ENCODE measurements at places on chromosomes 3 and 15.

GRCh38 chr3:81352867-81353266 lies 408.6 kb downstream of the GBE1 start:
- no peak for DNase-seq

DNA sequence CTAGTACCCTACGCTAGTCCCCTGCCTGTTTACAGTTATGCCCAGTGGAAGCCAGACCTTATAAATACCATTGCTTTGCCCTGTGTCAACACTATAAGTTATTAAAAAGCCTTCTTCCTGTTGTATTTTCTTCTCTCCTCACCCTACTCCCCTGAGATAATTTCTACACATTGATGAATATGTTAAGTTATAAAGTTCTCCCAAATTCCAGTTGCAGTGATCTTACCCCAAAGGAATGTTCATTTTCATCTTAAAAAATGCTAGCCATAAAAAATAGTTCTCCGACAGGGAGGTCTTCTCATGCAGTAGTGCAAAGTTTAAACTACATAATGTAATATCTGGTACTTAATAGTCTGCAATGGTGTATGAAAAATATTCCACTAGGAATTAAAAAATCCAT lies 58.6 kb downstream of the MAP2K5 start:
- no peak for DNase-seq

DNA sequence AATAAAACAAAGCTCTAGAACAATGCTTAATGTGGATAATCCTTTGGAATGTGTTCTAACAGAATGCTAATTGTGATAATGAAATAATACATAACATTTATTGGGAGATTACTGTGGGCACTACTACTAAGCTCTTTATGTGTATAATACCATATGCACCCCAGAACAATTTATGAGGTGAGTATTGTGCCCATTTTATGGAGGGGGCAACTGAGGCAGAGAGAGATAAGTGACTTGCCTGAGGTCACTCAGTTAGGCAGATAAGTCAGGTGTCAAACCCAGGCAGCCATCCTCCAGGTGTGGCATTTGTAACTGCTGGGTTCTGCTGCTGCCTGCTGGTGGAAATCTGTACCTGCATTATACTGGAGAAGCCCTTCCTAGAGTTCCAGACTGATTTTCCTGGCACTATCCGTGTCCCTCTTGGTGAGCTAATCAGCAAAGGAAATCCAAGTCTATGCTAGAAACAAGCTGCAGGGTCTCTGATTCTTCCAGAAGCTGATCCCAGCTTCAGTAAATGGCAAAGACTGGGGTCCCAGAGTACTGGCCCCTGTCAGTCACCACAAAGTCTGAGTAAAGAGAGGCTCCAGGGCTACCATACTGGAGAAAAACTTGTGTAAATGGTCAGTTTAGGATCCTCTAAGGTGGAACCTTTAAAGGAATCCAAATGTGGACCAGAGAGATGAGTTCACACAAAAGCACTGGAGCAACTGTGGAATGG lies 22.6 kb upstream of the RBP1 start:
- no peak for DNase-seq

- no peak for DNase-seq
These were observed 2.8 kb upstream of the SUCLG2 start for GRCh38 chr3:67657192-67657591.

- DNase-seq, result no peak
These were observed at the start of gene SNX22 for GRCh38 chr15:64151727-64152506. TSS of gene SNX22 (plus strand) at chr15:64151731. CDS start at chr15:64151776, 45 bp downstream.

- DNase-seq, result no peak
These were observed 336.1 kb upstream of the PROK2 start for GRCh38 chr3:72120806-72121778.

- DNase-seq, result no peak
These were observed 139.3 kb downstream of the SOX2 start for GRCh38 chr3:181851063-181851462.

- no peak for DNase-seq
These were observed 49.8 kb downstream of the KBTBD12 start for GRCh38 chr3:127964816-127965215.

GRCh38 chr3:80263260-80263659 lies 495.5 kb upstream of the ROBO1 start:
- no peak for DNase-seq

DNA sequence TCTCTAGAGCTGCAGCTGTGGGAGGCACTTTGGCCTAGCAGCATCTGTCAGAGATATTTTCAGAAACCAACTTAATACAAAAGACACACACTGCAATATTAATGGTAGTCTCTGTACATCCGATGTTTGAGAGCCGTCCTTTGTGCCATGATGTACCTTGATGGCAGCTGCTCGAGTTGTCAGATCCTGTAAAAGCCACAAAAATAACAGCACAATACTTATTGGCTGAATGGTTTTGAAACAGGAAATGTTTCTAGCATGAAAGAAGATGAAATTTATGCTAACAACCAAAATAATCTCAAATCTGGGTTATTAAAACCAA lies 445.5 kb upstream of the TBL1XR1 start:
- no peak for DNase-seq

DNA sequence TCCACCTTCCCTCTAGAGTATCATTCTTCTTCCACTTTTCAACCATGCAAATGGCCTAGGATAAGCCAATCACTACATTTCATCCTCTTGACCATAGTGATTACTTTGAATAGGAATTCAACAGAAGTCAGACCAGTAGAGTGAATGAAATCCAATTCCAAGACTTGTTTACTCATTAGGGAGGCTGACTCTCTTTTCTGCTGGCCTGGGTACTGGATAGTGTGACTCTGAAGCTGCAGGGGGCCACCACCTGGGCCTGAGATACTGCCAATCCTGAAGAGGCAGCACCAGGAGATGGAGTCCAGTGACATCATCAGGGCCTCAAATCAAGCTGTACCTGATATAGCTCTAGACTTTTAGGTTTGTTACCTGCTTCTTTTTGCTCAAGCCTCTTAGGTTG lies 7.0 kb upstream of the FSTL1 start:
- DNase-seq, result no peak

- DNase-seq, result no peak
These were observed 500.1 kb downstream of the MFSD1 start for GRCh38 chr3:159301961-159302360.

- no peak for DNase-seq
These were observed 722 bp upstream of the ZXDC start for GRCh38 chr3:126476166-126477060.

Data from stimulated activated CD4-positive, alpha-beta T cell treated with anti-CD3 and anti-CD28 coated beads, Interleukin-2, amount 100 ng/mL, for 4 hours (primary cell).